NCI-H524 treated with DMSO at 0.1 percent for 48 hours (cell line): ENCODE measurements at places on chromosomes 11 and 22.
A peak's percentile ranks its signal among the peaks of the same experiment; 100 is the strongest.

- no peak for DNase-seq
Measured at GRCh38 chr11:115699326-115699725, 195.1 kb upstream of the CADM1 start.

- no peak for DNase-seq
Measured at GRCh38 chr11:107848345-107848744, 10.2 kb downstream of the SLC35F2 start.

- no peak for DNase-seq
Measured at GRCh38 chr22:21673534-21674321, 7.9 kb downstream of the PPIL2 start.

DNA sequence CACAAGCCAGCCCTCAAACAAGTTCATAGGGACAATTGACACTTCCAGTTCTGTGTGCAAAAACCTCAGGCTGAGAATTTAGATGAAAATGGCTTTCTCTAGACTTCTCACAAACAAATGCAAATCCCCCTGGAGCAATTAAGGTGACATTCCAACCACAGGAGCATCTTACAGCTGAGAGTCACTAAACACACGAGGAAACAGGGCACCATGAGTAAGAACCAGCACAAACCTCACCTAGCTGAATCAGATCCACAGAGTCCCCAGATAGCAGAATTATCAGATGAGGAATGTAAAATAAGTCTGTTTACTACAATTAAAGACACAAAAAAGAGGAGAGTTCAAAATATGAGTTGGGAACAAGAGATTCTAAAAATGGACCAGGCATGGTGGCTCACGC lies 51.5 kb downstream of the RTL6 start:
- no peak for DNase-seq

GRCh38 chr11:38274031-38274430 lies 1676.0 kb upstream of the RAG2 start:
- DNase-seq = no peak

- DNase-seq = no peak
Measured at GRCh38 chr11:75389925-75390324, 9.4 kb upstream of the RPS3 start.

DNA sequence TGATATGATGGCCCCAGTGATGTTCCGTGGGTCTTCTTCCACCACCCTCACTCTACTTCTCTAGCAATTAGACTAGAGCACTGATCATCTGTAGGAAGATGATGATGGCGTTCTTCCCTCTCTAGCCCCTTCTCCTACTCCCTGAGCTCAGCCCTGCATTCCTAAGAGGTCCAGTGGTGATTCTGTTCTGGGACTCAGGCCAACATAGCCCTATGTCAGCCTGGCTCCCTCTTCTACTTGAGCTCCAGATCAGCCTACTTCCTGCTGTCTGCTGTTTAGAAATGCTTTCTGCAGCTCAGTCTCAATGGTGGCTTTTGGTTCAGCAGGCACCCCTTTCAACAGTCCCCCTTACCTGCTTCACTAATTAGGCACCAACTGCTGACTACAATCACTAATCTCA lies 86.1 kb upstream of the ZBED5 start:
- DNase-seq = peak; percentile 92

DNA sequence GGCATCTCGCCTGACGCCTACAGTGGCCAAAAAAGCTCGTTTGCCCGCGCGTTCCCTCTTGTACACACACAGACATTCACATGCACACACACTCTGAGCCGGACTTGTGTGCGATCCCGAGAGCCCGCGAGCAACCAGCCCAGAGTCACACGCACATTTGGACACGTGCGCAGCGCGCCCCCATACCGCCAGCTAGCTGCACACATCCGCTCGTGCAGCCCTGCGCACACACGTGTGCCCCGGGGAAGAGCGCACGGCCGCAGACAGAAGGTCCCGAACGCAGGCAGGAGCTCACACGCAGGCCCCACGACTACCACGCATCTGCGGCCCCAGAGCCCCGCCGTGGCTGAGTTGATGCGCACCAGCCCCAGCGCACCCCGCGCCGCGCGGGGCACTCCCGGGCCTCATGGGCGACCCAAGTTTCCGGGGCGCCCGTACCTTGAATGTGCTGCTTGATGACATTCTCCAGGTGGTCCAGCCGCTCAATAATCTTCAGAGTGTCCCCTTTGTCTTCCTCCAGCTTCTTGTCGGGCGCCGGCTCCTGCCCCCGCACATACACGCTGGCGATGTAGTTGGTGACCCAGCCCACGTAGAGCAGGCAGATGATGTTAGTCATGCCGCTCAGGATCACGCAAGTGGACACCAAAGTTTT lies 758 bp downstream of the GALNT18 start:
- no peak for DNase-seq
